ENCODE measurements at places on chromosomes 7 and 10.

DNA sequence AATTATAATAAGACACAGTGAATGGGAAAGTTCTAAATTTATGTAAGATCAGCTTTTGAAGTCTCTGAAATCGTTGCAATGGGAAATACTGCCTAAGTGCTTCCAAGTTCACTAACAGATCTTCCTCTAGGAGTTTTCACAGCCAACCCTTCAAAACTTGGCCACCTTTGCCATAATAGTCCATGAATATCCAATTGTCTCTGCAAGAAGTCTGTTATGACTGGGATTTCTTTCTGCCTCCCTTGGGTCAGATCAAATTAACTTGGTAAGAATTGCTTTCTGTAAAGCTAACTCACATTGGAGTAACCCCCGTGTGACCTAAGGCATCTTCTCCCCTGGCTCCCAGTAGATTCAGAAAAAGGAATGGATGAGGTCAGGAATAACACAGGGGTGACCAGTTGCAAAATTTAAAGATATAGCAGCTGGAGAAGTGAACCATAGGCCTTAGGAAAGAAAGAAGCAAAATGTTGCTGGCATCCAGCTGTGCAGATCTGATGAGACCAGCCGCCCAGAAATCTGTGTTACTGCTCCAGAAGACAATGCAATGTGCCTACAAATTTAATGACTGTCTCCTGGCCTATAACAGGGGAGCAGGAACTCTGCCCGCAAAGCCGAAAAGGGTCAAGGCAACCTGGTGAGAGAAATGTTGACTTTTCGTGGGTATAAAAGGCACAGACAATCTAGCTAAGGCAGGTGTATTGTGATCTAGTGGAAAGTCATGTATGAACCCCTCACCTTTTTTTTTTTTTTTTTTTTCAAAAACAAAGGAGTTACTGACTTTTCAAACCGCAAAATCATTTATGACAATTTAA lies 7.5 kb upstream of the OPTN start:
- DNase-seq, result no peak

DNA sequence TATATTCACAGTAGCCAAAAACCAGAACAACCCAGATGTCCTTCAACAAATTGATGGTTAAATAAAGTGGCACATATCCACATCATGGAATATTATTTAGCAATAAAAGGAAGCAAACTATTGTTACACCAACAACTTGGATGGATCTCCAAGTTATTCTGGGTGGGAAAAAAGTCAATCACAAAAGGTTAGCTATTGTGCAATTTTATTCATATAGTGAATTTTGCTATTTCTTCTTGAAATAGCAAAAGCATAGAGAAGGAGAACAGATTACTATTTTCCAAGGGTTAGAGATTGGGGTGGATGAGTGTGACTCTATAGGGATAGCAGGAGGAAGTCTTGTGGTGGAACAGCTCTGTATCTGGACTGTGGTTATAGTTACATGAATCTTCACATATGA lies 87.0 kb downstream of the PTPN20 start:
- DNase-seq, result no peak

DNA sequence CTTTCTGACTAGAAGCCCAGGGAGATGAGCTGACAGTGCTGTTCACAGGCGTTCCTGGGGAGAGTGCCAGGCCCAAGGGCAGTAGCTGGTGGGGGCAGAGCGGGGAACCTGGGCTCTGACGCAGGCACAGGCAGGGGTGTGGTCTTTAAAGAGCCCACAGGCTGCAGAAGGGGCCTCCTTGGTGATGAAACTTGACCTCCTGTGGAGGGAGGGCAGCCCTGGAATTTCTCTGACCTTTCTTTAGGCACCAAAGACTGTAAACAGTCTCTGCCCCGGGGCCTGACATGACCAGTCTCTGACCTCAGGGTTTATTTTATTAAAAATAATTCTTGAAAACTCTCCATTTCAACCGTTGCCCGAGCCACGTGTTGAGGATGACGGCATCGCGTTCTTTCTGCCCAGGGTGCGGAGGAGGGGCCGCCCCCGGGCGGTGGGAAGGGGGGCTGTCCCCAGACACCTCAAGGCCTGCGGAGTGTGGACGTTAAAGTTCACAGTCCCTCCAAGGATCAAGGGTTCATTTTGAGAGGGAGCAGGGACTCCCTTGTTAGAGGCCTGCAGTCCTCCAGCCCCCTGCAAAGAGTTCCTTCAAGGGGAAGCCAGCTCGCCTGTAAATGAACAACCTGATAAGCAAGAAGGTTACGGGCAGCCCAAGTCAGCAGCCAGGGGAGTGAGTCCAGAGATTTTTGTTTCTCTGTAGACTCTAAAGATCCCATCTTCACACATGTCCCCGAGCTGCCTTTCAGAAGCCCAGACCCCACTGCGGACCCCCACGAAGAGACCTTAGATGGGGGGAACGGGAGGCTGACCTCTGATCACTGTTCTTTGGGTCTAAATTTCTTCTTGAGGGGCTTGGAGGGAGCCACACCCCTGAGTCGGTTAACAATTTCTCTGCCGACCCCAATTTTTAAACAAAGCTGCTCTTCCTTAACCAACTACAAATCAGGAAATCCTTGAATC lies 128.9 kb downstream of the VIPR2 start:
- DNase-seq, result no peak

- DNase-seq, result no peak
Observed at GRCh38 chr7:17679458-17679857, 260.8 kb downstream of the SNX13 start.

DNA sequence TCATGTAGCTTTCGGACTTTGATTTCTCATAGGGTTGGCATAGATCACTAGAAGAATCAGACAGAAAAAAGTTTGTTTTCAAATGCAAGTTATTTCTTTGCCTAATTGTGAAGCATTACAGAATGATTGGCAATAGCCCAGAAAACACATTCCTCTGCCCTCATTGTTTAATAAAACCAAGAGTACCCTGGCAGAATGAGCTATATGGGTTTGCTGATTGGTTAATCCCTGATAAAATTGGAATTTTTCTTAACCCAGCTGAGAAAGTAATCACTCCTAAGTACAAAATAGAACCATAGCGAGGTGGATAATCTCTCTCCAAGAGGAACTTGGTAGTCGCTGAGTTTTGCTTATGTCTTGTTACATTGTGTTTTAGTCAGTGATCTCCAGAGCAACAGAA lies 30.9 kb upstream of the CREB5 start:
- no peak for DNase-seq

GRCh38 chr10:102102421-102102820 lies 17.7 kb downstream of the LDB1 start:
- no peak for DNase-seq

- DNase-seq, result no peak
Observed at GRCh38 chr7:112668561-112668960, 121.6 kb downstream of the TMEM168 start.

DNA sequence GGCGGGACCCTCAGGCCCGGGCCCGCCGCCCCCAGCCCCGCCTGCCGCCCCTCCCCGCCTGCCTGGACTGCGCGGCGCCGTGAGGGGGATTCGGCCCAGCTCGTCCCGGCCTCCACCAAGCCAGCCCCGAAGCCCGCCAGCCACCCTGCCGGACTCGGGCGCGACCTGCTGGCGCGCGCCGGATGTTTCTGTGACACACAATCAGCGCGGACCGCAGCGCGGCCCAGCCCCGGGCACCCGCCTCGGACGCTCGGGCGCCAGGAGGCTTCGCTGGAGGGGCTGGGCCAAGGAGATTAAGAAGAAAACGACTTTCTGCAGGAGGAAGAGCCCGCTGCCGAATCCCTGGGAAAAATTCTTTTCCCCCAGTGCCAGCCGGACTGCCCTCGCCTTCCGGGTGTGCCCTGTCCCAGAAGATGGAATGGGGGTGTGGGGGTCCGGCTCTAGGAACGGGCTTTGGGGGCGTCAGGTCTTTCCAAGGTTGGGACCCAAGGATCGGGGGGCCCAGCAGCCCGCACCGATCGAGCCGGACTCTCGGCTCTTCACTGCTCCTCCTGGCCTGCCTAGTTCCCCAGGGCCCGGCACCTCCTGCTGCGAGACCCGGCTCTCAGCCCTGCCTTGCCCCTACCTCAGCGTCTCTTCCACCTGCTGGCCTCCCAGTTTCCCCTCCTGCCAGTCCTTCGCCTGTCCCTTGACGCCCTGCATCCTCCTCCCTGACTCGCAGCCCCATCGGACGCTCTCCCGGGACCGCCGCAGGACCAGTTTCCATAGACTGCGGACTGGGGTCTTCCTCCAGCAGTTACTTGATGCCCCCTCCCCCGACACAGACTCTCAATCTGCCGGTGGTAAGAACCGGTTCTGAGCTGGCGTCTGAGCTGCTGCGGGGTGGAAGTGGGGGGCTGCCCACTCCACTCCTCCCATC lies 82.7 kb downstream of the PAX2 start:
- DNase-seq, result no peak

DNA sequence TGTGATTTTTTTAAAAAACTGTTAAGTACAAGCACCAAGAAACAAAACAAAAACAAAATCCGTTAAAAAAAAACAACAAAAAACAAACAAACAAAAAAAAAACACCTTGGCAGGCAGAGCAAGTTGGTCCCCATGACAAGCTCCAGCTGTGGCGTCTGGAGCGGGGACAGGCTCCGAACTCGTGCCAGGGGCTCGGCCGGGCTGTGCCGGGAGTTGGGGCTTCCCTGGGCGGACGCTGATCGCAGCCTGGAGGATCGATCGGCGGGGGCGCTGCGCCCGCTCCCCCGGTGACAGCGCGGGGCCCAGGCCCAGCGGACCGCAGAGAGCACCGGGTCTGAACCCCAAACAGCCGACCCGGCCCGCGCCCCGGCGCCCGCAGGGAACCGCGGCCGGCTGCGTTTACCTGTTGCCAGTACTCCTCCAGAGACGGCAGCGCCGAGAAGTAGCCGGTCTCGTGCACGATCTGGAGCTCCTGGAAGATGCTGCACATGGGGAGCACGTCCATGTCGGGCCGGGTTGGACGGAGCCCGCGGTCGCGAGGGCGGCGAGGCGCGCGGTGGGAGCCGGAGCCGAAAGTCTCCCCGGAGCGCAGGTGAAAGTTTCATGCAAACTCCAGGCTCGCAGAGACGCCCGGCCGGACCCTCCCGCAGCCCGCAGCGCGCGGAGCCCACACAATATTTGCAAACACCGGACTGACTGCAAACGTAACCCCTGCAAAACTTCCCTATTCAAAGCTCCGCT lies at the start of gene KLF6:
TSS of gene KLF6 (minus strand) at position 700 of the 741 bp plus-strand sequence. CDS start at position 505, 195 bp downstream.
- DNase-seq, result no peak

DNA sequence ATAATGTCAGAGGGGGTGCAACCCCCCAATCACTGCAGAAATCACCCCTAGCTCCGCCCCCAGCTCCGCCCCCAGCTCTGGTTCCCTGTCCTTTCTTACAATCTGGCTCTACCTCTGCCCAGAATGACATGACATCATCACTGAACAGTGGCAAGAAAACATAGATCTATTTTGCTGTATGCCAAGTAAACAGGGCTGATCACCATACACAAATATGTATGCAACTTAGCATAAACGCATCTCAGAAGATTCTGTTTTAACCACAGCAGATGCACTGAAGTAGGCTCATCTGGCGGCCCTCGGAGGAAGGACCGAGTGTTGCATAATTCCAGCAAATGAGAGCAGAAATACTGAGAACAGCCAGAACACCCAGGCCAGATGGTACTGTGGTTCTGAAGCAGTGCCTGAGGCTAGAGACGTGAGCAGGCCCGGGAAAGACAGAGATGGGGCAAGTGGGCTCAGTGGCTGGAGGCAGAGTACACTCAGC lies 293.3 kb upstream of the KLF14 start:
- DNase-seq, result no peak

DNA sequence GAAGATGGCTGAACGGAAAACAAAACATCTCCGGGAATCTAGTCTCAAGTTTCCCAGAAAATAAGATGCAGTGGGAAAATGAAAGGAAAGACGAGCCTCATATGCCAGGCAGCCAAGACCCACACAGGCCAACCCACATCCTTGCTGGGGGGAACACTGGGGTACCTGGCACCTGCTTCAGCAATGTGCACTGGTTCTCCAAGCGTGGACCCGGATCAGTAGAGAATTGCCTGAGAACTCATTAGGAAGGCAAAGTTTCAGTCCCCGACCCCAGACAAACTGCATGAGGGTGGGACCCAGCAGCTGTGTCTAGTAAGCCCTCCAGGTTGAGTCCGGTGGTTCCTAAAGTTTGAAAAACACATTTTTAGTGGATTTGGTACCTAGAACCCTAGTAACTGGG lies 18.4 kb downstream of the FAM53B start:
- DNase-seq, result no peak

DNA sequence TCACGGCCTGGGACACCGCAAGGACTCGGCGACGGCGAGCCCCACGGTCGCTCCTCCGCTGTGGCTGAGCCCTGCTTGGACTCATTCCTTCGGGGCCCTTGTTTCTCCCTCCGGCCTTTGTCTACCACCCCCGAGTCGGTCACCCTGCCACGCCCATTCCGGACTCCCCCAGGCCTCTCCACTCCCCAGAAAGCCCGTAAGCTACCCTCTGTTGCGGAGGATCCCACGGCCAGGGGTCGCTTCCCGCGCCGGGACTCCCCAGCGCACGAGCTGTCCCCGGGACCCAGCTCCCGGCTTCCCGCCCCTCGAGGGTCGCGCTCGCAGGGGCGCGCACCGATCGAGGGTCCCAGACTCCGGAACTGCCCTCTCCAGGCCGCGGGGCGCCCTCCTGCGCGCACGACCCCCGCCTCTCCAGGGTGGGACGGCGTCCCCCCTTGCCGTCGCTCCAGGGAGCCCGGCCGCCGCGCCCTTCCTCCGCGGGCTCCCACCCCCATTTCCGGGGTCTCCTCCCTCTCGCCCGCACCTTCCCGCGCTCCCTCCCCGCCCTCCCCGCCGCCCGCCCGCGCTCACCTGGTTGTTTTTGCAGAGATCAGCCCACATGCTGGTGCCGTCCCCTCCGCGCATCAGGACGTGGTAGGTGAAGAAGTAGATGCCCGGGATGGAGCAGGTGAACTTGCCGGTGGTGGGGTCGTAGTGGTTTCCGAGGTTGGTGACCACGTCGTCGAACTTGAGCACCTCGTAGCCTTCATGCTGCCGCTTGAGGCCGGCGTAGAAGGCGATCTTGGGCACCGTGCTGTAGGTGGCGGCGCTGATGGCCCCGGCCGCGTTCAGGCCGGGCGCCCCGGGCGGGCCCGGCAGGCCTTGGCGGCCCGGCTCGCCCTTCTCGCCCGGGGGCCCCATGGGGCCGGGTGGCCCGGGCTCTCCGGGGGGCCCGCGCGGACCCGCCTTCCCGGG lies 1.5 kb downstream of the C1QL3 start:
- no peak for DNase-seq

DNA sequence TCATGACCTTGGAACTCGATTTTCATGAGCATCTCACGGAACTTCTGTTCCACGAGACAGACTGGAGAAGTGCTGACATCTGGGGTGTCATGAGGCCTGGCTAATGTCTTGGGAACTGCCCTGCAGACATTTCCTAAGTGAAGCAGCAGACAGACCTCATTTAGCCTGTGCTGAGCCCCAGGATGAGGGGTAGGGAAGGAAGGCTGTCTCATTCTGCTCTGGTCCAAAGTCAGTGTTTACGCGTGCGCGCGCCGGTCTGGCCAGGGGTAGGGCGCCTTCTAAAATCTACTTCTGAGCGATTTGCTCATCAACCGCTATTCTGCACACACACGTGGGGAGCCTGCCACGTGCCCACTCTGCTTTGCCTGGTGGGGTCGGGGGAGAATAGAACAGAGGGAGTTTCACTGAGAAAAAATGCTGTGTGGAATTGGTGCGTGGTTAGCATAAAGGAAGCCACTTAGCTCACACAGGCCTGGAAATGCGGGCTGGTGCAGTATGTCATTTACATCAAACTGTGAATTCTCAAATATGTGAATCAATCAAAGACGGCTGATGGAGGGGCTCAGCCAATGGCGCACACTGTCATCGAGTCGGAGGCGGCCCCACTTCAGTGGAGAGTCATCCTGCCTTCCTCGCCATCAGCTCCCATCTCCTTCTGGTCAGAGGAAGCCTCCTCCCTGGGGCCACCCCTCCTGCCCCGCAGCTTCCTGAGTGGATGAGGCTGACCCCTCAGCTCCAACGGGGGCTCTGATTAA lies 335.1 kb downstream of the ADARB2 start:
- DNase-seq, result no peak
